HuH-7 (cell line): ENCODE measurements at places on chromosomes 5 and 9.

DNA sequence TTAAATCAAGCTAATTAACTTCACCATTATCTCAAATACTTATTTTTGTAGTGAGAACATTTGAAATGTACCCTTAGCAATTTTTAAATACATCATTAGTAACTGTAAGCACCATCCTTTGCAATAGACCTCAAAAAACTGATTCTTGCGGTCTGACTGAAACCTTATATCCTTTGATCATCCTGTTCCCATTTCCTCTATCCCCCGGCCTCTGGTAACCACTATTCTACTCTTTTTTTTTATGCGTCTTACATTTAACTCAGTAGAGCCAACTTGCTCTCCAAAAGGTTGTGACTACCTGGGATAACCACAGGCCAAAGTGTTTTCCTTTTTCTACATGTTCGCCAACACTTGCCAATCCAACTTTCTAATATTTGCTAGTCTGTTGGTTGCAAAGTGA, 106.1 kb downstream of the IRX1 start:
- no peak for DNase-seq

DNA sequence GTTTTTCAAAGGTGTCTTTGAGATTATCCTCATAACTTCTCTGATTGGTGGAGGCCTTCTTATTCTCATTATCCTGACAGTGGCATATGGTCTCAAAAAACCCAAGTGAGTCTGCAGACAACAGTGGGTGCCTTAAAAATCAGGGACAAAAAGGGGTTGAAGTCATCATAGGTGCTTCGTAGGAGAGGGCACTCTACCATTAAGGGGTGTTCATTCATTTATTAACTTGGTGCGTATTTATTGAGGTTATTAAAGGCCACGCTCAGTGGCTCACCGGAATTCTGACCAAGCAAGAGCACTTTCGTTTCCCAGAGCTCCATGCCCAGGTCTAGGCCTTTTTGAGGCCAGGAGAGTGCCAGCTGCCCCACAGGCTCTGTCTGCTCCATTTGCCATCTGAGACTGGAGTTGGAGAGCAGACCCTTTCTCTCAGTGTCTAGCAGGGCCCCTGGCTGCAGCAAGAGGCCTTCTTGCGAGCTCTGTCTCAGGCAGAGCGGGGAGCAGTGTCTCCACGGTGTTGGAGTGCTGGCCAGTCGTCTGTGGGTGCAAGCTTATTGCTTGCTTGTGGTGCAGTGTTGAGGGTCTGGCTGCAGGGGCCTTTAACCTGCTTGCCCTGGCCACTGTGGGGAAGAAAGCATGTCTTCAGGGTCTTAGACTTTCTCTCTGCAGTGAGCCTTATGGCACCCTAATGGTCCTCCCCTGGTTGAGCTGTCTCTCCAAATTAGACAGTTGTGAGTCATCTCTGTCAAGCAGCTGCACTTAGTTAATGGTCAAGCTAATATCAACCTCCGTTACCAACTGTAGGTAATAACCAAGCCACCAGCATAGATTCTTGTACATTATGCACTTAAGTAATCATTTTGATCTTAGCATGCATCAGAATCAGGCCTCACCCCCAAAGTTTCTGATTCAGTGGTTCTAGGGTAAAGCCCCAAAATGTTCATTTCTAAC, 62.6 kb downstream of the IL31RA start:
- no peak for DNase-seq

DNA sequence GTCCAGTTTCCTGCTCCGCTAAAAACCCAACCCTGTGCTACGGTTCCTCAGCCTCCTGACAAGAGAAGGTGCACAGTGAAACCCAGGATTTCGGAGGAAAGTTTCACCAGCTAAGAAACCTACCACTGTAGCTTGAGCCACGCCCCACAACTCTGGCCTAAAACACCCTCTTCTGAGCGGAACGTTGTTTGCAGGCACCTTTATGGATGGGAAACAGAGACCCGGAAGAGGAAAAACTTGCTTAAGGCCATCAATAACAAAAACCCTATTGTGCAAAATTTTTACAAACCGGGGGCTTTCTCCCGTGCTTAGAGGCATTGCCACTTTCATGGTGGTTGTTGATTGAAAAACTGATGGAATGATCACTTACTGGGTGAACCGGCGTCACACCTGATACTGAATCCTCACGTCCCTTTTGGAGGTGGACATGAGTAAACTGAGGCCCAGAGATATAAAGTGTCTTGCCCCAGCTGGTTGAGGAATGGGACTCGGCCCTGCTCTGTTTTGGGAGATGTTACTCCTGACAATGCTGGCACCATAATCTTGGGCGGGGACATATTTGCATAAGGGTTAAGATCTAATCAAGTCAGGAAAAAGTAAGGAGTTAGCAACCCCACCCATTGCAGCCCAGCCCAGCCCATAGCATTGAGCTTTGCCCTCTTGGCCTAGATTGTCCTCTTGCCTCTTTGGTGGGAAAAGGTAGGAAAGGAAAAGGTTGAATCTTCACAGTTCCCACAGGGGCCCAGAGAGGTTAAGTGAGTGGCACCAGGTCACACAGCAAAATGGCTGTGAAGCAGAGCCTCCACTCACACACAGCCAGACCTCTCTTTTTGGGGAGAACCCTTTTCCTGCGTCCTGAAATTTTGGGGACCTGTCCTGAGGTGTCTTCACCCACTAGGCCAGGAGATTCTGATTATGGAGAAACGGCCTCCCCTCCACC, 23.2 kb upstream of the PTGS1 start:
- DNase-seq, result peak; percentile 57

- no peak for DNase-seq
These were observed 77.7 kb downstream of the RGS3 start for GRCh38 chr9:113541019-113541900.

DNA sequence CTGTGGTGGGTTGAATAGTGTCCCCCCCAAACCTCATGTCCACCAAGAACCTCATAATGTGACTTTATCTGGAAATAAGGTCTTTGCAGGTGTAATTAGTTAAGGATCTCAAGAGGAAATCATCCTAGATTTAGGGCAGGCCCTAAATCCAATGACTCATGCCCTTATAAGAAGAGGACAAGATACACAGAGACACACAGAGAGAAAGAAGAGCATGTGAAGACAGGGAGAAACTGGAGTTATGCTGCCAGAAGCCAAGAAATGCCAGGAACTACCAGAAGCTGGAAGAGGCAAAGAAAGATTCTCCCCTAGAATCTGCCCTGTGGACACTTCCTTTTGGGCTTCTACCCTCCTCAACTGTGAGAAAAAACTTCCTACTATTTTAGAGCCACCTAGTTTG, 8.8 kb downstream of the FAM13B start:
- DNase-seq, result no peak

DNA sequence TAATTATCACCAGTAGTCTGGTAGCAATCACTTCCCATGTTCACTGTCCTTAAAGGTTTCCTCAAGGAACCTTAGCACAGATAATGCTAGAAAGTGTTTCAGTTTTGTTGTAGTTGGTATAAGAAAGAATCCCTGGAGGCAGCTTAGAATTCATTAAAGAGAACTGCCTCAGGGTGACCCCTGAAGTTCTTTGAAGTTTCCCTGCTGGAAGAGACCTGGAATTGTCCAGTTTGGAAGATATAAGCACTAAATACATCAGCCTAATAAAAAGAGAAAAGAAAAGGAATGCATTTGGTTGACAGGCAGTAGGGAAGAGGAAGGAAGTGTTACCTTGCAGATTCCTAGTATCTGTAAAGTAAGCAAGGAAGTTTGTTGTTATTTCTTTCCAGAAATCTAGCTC, 999.6 kb upstream of the DMAC1 start:
- DNase-seq, result no peak

DNA sequence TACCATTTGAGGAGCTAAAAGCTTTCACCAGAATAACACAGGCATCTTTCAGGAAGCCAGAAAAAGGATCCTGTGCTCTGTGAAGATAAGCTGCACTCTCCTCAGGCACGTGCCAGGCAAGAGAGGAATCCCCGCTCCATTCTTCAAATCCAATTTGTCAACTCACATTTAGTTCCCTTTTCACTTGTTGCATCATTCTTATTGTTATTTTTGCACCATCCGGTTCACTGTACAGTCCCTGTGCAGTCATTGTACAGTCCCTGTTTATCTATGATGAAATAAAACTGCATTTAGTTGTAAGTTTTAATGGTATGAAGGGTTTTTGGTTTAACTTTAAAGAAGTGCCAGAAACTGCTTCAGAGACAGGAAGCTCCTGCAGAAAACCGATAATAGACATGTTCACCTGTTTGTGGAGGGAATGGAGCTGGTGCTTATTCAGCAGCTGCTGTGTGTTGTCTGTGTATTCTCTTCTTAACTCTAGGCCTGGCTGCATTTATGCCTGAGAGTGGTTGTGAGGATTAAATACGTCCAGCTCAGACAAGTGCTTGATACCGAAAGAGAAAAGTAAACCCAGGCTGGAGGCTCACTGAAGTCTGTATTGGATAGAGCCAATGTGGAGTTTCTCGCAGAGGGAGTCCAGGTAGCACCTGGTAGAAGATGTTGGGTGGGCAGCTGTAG, 22.4 kb downstream of the IFNW1 start:
- DNase-seq, result no peak

GRCh38 chr5:115962565-115963402, 509 bp downstream of the LVRN start:
- peak; percentile 45 for DNase-seq

GRCh38 chr9:86454701-86455615, 100.7 kb upstream of the TUT7 start:
- no peak for DNase-seq

DNA sequence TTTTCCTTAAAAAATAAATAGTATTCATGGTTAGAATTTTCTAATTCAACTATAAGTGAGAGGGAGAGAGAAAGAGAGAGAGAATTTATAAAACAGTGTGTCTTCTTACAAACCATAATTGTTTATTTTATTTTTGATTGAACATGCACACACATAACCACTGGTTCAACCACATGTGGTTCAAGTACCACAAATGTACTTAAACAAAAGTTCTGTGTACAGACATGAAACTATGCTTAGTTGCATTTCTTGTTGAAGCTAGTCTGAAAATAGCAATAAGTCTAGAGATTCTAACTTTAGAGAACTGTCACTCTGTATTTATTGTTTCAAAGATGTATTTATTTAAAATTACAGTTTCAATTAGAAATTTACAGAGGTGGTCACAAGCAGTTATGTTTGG, 130.6 kb upstream of the PDE4D start:
- no peak for DNase-seq

DNA sequence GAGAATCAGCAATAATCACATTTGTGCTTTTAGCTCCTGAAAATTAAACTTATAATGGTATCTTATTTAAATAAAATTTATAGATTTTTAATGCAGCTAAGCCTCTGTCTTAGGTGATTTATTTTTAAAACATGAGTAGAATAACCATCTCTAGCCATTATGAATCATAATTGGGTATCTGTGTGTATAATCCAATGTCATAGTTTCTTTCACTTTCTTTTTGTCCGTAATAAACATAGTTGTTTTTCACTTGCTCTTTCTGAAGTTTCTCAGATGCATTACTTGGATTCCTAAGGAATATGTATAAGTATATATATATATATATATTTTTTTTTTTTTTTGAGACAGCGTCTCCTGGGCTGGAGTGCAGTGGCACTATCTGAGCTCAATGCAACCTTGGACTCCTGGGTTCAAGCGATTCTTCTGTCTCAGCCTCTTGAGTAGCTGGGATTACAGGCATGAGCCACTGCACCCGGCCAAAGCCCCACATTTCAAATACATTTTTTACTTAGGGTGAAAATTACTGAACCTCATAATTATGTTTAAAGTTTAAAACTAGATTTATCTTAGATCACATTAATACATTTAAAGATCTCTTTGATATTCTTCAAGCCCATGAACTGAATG, 377.1 kb downstream of the PRDM9 start:
- DNase-seq, result no peak

GRCh38 chr5:158014372-158014771, 155.4 kb upstream of the CLINT1 start:
- no peak for DNase-seq

- no peak for DNase-seq
These were observed 193.0 kb downstream of the RFX3 start for GRCh38 chr9:3332802-3333201.

GRCh38 chr5:87526131-87526530, 113.4 kb upstream of the CCNH start:
- DNase-seq, result no peak

DNA sequence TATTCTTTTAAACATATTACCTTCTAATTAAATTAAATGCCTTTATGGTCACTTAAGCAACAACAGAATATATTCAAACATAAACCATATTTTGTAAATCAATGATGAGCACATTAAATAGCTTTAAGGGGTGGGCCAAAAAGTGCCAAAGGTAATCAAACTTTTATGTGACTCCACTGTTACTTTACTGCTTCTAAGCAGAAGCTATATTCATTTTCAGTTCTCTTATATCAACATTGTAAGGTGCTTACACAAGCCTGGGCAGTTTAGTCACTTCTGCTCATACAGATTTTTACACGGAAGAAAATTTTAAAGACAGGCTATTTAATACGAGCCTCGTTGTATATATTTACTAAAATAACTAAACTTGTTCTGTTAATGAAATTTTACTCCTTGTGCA, 29.9 kb downstream of the RFX3 start:
- no peak for DNase-seq

DNA sequence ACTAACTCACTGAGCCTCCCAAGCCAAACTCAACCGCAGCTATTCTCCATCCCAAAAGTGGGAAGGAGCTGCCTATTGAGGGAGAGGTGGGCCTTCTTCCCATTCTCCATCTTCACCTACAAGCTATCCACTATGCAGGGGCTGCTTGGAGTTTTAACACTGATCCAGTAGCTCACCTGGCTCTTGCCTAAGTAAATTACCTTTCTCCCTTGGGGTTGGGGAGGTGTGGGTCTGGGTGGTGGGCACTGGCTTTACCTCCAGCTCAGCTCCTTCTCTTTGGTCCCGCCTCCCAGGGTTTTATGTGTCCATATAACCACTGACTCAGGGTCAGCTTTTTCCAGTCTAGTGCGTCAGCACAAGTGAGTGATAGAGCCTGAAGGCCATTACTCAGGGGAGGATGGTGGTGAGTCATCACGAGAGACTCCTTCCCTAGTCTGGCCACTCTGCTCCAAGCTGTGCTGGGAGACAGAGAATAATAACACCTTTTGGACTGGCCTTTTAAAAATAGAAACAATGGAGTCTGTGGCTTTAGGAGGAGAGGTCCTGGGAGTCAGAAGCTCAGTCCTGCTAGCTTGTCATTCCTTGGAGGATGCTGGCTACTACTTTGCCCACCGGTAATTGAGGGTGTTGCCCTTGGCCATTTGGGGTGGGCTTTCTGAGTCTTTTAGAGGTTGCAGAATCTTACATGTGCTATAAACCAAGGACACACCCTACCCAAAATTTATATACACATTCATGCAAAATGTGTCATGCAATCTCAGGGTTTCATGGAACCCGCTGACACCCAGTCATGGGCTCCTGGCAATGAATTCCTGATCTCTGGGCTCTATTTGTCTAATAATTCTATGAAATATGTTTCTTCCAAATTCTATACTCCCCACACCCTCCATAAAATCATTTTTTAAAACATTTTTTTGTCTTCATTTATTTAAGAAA, 35.6 kb upstream of the ATP6V1G1 start:
- DNase-seq, result peak; percentile 37

DNA sequence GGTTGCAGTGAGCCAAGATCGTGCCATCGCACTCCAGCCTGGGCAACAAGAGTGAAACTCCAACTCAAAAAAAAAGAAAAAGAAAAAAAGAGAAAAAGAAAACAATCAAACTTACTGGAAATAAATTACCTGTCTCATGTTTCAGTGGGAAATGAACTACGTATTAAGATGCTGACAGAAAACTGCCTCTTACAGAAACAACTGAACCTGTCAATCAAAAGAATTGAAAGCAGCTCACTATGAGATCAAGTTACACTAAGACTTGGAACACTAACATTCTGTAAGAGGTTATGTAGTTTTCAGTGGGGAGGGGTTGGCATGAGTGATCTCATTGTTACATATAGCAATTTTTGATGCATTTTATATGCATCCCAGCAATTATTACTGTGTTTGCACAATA, 64.4 kb upstream of the SPATA31E1 start:
- DNase-seq, result no peak
